Fibroblast of lung (primary cell): ENCODE measurements at places on chromosomes 16 and 17. TPM values are rescaled to one million over a fixed set of nuclear protein-coding genes. Genes with fewer than 3 reads are reported as not detected.

DNA sequence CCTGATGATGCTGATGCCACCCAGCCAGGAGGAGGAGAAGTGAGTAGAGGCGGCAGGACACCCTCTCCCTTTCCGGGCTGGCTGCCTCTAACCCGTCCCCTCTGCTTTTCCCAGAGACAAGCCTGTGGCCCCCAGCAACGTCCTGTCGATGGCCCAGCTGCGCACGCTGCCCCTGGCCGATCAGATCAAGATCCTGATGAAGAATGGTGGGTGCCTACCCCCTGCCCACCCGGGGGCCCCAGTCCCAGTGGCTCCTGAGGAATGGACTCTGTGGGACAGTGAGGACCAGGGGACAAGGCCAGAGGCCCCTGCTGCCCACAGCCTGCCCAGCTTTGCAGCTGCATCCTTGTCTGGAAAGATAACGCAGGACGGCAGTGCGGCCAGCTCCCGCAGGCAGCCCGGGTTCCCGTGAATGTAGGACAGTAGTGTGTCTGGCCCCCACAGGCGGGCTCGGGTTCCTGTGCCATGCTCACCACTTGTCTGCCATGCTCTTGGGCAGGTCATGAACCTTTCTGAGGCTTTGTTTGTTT is 19.9 kb downstream of the POLR3E start:
- no peak overlapping the region for H3K4me3 ChIP-seq
- H3K36me3 ChIP-seq: peaks cover 15% of the 10 kb centered on the region
- no peak overlapping the region for H3K27ac ChIP-seq

DNA sequence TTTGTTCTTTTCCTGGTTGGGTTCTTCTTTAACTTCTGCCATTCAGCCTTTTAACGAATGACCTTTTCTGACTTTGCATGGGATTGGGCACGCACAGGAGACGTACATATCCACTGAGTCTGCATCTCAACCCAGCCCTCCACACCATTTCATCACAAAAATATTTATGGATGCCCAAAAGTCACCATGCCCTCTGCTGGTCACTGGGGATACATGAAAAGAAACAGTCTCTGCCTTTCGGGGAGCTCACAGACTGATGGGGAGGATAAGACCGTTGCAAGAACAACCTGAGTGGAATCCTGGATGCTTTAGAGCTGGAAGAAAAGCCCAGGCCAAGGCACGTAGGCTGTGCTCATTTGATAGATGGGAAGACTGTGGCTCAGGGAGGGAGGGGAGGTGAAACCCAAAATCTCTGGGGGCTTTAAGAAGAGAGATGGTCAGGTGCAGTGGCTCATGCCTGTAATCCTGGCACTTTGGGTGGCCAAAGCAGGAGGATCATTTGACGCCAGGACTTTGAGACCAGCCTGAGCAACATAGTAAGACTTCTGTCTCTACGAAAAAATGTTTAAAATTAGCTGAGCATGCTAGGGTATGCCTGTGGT is 7.9 kb upstream of the MT2A start:
- peaks cover 2% of the 10 kb centered on the region for H3K4me1 ChIP-seq
- H3K36me3 ChIP-seq: no peaks in the 10 kb centered on the region
- DNase-seq: peak; percentile 63
- no peak overlapping the region for H3K27ac ChIP-seq

GRCh38 chr17:81315129-81315884 is 20.2 kb upstream of the SLC38A10 start:
- H3K36me3 ChIP-seq: no peaks in the 10 kb centered on the region
- H3K4me1 ChIP-seq: no peaks in the 10 kb centered on the region
- H3K4me3 ChIP-seq: no peak overlapping the region
- H3K27me3 ChIP-seq: peaks cover 4% of the 10 kb centered on the region

GRCh38 chr16:54655121-54655590 is 275.5 kb upstream of the IRX5 start:
- H3K4me3 ChIP-seq: no peak overlapping the region
- no peaks in the 10 kb centered on the region for H3K4me1 ChIP-seq
- no peaks in the 10 kb centered on the region for H3K27me3 ChIP-seq
- H3K27ac ChIP-seq: no peak overlapping the region
- DNase-seq: peak; percentile 49

- peak within 1 kb of the TSS; percentile 93 for H3K27ac ChIP-seq
- H3K27me3 ChIP-seq: no peaks in the 10 kb centered on the region
- H3K4me1 ChIP-seq: peaks cover 2% of the 10 kb centered on the region
- H3K4me3 ChIP-seq: peak within 1 kb of the TSS; percentile 83
- H3K36me3 ChIP-seq: no peaks in the 10 kb centered on the region
- no peak for DNase-seq
Observed at GRCh38 chr17:80035687-80035936, at the start of gene TBC1D16. Gene TBC1D16, minus strand, starts transcription at chr17:80035872. Its CDS starts 22,325 bp downstream, at chr17:80013547.

DNA sequence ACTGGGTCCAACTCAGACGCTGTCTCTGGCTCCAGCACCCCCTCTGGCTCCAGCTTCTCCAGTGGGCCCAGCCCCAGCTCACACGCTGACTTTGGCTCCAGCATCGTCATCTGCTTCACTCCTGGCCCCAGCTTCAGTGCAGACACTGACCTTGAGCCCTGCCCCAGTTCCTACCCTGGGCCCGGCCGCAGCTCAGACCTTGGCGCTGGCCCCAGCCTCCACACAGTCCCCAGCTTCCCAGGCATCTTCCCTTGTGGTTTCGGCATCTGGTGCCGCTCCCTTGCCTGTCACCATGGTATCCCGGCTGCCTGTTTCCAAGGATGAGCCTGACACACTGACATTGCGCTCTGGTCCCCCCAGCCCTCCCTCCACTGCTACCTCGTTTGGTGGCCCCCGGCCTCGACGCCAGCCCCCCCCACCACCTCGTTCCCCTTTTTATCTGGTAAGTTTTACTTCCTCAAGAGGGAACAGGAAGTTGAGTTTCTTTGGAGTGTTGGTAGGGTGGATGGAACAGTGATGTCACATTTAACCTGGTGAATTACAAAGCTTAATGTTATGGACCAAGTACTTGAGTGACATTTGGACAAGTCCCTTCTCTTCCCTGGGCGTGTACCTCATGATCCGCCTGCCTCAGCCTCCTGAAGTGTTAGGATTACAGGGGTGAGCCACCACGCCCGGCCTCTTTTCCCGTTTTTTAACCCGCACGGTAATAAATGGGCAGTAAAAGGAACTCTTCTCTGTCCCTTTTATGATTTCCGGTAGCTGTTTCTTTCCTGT is 23.4 kb upstream of the PHKG2 start:
- DNase-seq: no peak
- no peak overlapping the region for H3K4me3 ChIP-seq
- H3K27me3 ChIP-seq: no peaks in the 10 kb centered on the region
- H3K4me1 ChIP-seq: peaks cover 4% of the 10 kb centered on the region
- H3K36me3 ChIP-seq: peaks cover 50% of the 10 kb centered on the region

DNA sequence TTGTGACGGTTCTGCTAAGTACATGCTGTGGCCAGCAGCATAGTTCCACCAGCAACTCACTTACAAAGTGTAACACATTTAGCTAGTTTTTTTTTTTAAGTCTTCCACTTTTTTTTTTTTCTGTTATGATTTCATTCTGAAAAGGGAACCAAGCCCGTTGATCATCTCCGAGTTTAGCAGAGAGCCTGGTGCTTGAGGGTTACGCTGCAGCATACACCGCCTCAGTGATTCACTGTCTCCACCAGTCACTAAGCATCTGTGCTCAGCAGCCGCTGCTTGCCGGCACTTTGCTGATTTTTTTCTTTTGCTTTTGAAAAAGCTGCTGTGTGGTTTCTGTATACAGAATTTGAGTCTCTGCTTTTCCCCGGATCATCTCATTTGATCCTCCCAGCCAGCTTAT is 194.5 kb upstream of the CDH13 start:
- no peak overlapping the region for H3K4me3 ChIP-seq
- DNase-seq: no peak
- H3K27me3 ChIP-seq: no peaks in the 10 kb centered on the region
- no peaks in the 10 kb centered on the region for H3K36me3 ChIP-seq
- H3K27ac ChIP-seq: no peak overlapping the region
- no peaks in the 10 kb centered on the region for H3K4me1 ChIP-seq

DNA sequence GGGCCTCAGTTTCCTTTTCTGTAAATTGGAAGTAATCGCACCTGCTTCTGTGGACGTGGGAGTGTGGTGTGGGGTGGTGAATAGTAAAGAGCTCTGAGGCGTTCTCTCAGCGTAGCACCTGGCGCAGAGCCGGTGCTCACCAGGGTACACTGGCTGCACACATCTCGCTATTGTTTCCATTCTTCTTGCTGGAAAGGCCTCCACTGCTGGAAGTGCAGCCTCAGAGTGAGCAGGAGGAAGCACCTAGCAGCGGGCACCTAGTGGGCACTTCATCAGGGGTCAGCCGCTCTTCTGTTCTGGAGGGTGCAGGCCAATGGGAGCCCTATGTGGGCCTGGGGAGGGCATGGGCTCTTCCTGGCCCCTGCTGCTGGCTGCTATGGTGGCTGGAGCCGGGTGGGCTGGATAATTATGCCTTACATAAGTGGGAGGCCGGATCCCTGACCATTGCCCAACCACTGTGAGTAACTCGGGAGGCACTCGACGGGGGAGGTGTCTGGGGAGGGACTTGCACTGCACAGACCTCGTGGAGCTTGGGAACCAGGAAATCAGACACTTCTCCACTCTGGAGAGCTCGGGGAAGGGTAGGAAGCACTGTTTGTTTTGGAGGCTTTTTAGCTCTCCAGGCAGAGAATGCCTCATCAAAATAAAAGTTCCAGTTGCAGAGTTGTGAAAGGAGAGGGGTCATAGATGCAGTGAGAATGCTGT is 1.7 kb downstream of the MAP2K3 start:
- H3K4me1 ChIP-seq: peaks cover 48% of the 10 kb centered on the region
- peak overlapping the region; percentile 92 for H3K4me3 ChIP-seq
- peak overlapping the region; percentile 96 for H3K27ac ChIP-seq

GRCh38 chr16:72569677-72570076 is 397.7 kb upstream of the PMFBP1 start:
- H3K27me3 ChIP-seq: no peaks in the 10 kb centered on the region
- no peak overlapping the region for H3K4me3 ChIP-seq
- H3K36me3 ChIP-seq: no peaks in the 10 kb centered on the region
- no peak overlapping the region for H3K27ac ChIP-seq
- DNase-seq: no peak

- no peak for DNase-seq
- H3K4me1 ChIP-seq: no peaks in the 10 kb centered on the region
- peaks cover 6% of the 10 kb centered on the region for H3K27me3 ChIP-seq
- no peaks in the 10 kb centered on the region for H3K36me3 ChIP-seq
- H3K4me3 ChIP-seq: no peak overlapping the region
Observed at GRCh38 chr16:1152123-1152638, 725 bp upstream of the CACNA1H start.

DNA sequence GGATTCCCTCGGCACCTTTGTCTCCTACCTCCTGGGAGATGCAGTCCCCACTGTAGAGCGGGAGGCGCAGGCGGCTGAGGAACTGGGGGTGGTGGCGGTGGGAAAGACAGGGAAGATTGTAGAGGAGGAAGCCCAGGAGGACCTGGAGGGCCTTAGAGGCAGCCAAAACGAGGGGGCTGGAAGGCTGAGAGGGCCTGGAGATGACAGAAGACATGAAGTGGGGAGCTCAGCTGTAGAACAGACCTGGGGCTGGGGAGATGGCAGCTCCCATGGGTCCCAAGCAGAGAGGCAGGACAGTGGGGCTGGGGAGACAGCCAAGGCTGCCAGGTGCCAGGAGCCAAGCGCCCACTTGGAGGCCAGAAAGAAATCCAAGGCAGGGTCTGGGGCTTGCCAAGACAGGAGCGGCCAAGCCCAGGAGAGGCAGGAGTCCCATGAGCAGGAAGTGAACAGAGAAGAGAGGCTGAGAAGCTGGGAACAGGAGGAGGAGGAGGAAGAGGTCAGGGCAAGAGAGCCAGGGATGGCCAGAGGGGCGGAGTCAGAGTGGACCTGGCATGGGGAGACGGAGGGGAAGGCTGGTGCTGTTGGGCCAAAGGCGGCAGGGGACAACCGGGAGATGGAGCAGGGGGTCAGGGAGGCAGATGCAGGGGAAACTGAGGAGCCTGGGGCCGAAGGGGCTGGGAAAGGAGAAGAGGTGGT is 803 bp downstream of the APOBR start:
- no peak overlapping the region for H3K4me3 ChIP-seq
- DNase-seq: no peak
- no peaks in the 10 kb centered on the region for H3K4me1 ChIP-seq
- no peaks in the 10 kb centered on the region for H3K36me3 ChIP-seq
- H3K27me3 ChIP-seq: peaks cover 2% of the 10 kb centered on the region
- no peak overlapping the region for H3K27ac ChIP-seq

GRCh38 chr17:64209983-64210382 is 53.1 kb downstream of the TEX2 start:
- H3K27ac ChIP-seq: no peak overlapping the region
- DNase-seq: peak; percentile 59
- peaks cover 5% of the 10 kb centered on the region for H3K36me3 ChIP-seq
- no peak overlapping the region for H3K4me3 ChIP-seq

GRCh38 chr17:20073055-20073979 is 64.2 kb downstream of the SPECC1 start:
- no peak overlapping the region for H3K4me3 ChIP-seq
- H3K36me3 ChIP-seq: no peaks in the 10 kb centered on the region
- no peak overlapping the region for H3K27ac ChIP-seq
- peaks cover 7% of the 10 kb centered on the region for H3K4me1 ChIP-seq

- no peak overlapping the region for H3K27ac ChIP-seq
- no peak overlapping the region for H3K4me3 ChIP-seq
- H3K36me3 ChIP-seq: no peaks in the 10 kb centered on the region
- no peak for DNase-seq
- H3K27me3 ChIP-seq: no peaks in the 10 kb centered on the region
- no peaks in the 10 kb centered on the region for H3K4me1 ChIP-seq
Observed at GRCh38 chr17:56505154-56505756, 88.2 kb upstream of the NOG start.

DNA sequence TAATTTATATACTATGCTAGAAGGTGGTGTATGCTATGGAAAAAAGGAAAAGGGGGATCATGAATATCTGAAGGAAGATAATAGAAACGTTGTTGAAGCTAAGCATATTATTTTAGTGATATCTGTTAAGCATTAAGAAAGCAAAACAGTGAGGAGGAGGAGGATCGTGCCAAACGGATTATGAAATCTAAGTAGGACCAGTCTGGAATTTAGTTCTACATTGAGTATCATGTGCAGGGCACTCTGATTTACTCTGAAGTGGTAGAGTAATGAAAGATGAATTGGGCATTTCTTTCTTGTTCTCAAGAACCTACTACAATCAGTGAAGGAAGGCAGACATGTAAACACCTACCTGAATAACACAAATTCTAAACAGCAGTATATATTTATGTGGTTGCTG is 195.3 kb downstream of the CYB561 start:
- H3K27ac ChIP-seq: no peak overlapping the region
- H3K27me3 ChIP-seq: no peaks in the 10 kb centered on the region
- H3K4me1 ChIP-seq: no peaks in the 10 kb centered on the region
- no peak overlapping the region for H3K4me3 ChIP-seq
- peak; percentile 34 for DNase-seq

The APRT gene
- polyA plus RNA-seq: 39.2 and 57.6 TPM in 2 replicates

The C17orf67 gene
- polyA plus RNA-seq: 0.45 and 0.54 TPM in 2 replicates

The G6PC1 gene
- polyA plus RNA-seq: not detected in 2 replicates

The ASPA gene
- polyA plus RNA-seq: 1.3 and 1.7 TPM in 2 replicates

The MYH13 gene
- not detected in 2 replicates for polyA plus RNA-seq
